ENCODE measurements at places on chromosomes 4 and X.

DNA sequence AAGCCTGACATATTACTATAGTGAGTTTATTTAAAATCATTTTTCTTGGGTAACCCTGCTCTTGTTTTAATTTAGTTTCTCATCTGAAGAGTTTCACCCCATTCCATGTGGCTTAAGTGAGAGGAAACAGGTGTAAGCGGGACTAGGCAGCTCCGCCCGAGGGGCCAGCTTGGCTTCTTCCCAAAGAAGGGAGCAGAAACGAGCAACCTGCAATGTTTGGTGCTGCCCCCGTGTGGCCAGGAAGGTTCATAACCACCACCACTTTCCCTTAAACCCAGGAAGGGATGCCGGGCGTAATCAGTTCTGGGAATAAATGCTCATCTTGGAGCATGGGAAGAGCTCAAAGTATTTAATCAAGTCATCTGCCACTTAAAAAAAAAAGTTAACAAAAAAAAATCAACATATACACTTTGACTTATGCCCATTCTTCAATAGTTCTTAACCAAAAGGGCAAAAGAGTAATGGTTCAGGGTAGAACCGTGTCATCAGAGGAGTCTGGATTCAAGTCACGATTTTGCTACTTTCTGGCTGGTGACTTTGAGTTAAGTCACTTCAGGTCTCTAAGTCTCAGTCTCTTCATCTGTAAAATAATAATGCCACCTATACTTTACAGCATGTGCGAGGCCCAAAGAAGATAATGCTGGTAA lies 147.9 kb downstream of the NSUN7 start:
- DNase-seq: peak; percentile 25

DNA sequence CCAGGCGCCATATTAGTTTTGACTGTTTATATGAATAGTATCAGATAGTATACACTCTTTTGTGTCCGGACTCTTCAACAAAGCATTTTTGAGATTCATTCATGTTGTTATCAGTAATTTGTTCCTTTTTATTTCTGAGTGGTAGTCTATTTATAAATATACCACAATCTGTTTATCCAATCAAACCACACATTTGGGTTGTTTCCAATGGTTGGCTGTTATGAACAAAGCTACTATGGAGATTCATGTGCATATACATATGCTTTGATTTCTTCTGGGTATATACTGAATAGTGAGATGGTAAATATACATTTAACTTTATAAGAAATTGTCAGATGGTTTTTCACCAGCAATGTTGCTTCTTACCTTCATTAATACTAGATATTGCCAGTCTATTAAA lies 36.8 kb upstream of the TAPT1 start:
- no peak for DNase-seq

DNA sequence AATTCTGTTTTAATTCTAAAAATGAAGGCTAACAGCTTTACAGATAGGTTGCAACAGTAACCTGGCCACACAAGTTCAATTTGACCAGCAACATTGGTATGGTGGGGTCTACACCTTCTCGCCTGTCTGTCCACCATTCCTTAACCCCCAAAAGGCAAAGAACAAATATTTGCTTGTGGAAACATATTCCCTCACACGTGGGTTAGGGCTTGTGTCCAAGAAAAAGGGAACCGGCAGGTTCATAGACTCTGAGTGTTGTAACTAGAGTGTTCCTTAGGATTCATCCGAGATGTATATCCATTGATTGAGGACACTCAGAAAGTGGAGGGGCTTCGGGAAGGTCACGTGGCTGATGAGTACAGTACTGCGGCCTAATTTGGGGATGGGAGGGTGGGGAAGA lies 54.1 kb downstream of the C4orf51 start:
- no peak for DNase-seq

DNA sequence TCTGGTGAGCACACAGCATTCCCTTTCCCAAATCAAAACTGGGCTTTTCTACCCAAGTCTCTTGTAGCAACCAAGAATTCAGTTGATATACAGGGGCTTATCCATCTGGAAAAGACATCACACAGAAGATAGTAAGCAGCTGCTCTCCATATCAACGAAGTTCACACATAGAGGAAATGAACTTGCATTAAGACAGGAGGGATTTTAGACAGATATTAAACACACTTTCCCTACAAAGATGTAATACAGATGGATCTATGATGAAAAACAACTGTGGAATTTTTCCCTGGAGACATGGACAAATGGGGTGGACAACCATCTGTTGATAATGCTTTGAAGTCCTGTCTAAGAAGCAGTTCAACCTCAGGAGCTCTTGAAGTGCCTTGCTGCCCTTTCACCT lies 9.8 kb upstream of the PDE5A start:
- no peak for DNase-seq

- DNase-seq: no peak
Measured at GRCh38 chr4:139834981-139835391, 169.4 kb downstream of the MGST2 start.

DNA sequence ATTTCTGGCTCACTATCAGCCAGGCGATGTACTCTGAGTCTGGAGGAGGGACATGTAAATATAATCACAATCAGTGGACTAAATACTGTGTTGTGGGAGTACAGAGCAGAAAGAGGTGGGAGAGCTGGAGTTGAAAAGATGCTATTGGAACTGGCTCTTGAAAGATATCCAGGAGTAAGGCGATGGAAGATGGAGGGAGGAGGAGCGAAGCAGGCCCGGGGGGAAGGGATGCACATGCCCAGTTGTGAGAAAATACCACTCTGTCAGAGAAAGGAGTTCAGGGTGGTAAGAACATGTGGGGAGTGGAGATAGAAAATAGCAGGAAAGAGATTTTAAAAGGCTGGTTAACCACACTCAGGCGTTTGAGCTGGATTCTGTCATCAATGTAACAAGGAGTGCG lies 216.9 kb upstream of the ETNPPL start:
- DNase-seq: no peak

GRCh38 chr4:174865418-174865985 lies 36.5 kb upstream of the GLRA3 start:
- DNase-seq: no peak

DNA sequence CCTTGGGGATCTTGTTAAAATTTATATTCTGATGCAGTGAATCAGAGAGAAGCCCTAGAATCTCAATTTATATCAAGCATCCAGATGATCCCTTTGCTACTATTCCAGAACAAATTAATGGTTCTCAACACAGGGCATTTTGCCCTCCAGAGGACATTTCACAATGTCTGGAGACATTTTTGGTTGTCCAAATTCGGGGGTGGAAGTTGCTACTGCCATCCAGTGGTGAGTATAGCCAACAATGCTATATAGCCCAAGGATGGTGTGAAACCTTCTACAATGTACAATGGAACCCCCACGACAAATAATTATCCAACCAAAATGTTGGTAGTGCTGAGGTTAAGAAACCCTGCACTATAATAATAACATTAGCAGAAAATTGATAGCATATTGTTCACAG lies 2440.0 kb downstream of the PCDH7 start:
- DNase-seq: no peak

DNA sequence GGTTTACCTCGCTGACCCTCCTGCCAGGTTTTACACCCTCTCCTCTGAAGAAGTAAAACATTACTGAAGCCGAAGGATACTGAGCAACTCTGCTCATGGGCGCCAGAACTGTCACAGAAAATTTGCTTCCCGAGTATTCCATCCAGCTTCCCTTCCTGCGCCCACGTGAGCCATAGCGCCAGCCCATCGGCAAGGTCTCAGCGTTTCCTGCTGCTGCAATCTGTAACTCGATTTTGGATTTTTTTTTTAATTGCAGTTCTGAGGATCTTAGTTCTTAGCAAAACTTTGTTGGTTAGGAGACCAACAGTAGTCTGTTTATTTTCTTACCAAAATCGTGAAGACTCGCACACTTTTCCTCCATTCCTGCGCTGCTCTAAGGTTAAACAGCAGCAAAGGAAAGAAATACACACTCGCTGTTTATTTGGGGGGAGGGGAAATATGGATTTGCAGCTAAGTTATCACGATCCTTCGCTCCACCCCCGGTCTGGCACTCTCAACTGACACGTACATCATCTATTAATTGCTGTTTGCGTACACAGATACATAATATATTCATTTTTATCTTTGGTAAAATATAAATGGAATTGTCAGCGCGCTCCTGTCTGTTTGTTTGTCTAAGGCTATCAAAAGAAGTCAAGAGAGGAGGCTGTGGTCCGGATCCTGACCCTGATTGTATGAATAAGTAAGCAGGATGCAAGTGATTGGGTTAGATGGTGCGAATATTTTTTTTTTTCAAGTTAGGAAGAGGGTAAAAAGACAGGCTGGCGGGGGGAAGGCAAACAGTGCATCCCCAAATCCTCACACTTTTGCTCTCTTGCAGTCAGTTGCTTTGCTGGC lies at the start of gene TLL1:
TLL1 (plus strand) TSS at position 777 of the 837 bp plus-strand sequence. CDS start 668 bp downstream, outside the sequence.
- DNase-seq: no peak

DNA sequence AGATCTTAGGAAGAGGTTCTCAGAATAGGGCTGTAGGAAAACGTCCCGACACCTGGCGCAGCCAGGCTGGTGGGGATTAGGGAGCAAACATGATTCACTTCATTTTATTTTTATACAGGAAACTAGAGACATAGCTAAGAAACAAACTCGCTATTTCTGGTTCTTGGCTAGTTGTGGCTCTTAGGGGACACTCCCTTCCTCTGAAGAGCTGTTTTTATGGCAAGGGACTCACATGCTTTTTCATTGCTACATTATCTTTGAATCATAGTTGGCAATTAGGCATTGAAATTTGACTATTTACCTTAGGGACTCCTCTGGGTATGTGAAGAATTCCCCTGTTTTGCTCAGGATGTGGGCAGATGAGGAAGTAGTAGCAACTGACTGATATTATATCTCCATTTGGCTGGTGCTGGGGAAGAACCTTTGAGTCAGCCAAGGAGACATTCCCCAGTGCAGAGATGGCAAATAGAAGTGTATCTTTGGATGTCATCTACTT lies 174.5 kb downstream of the SMIM20 start:
- DNase-seq: no peak

GRCh38 chrX:56232221-56233082 lies at the start of gene KLF8:
Gene KLF8 (plus strand): TSS chrX:56232356. CDS start chrX:56233335, 979 bp downstream.
- no peak for DNase-seq

DNA sequence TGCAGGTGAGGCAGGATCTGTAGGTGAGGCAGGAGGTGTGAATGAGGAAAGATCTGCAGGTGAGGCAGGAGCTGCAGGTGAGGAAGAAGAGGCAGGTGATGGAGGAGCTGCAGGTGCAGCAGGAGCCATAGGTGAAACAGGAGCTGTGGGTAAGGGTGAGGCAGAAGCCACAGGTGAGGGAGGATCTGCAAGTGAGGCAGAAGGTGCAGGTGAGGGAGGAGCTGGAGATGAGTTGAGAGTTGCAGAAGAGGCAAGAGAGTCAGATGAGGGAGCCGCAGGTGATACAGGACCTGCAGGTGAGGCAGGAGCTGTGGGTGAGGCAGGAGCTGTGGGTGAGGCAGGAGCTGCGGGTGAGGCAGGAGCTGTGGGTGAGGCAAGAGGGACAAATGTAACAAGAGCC lies 27.1 kb upstream of the PNMA3 start:
- DNase-seq: no peak

- peak; percentile 59 for DNase-seq
Measured at GRCh38 chrX:10189317-10190268, 32.8 kb downstream of the CLCN4 start.

DNA sequence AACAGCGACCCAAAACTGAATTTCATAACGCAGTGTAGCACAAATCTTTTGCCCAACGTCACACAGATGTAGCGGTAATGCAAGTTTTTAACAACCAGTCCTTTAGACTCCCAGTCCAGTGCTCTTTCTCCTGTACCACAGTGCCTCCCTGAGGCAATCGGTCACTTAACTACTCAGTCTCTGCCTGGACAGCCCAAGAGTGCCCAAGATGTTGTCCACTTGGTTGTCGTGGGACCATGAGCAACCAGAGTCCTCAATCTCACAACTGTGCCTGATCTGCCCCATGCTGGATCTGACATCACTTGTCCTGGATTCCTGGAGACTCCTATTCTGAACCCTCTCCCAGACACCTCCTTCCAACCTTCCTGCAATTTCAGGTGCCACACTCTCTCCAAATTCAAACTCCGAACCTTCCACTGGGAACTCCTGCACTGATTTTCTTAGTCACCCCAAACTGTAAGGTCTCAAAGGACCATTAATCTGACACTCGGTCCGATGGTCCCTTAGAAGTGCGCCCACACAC lies 702 bp downstream of the MMGT1 start:
- no peak for DNase-seq

GRCh38 chr4:14783011-14783877 lies 219.0 kb upstream of the CPEB2 start:
- no peak for DNase-seq

DNA sequence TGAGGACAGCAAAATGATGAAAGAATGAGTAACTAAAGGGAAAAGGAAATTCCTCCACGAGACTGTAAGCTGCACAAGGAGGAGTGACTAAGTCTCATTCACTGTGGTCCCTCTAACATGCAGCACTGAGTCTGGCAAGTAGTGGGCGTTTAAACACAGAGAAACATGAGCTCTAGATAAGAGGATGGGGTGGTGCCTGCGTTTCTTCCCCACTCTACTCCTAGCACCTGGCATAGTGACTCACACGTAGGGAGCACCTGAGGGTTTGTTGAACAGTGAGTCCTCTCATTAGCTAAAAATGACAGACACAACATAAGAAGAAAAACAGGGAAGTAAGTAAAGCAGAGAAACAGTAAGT lies 105.8 kb upstream of the CBR4 start:
- DNase-seq: peak; percentile 50

DNA sequence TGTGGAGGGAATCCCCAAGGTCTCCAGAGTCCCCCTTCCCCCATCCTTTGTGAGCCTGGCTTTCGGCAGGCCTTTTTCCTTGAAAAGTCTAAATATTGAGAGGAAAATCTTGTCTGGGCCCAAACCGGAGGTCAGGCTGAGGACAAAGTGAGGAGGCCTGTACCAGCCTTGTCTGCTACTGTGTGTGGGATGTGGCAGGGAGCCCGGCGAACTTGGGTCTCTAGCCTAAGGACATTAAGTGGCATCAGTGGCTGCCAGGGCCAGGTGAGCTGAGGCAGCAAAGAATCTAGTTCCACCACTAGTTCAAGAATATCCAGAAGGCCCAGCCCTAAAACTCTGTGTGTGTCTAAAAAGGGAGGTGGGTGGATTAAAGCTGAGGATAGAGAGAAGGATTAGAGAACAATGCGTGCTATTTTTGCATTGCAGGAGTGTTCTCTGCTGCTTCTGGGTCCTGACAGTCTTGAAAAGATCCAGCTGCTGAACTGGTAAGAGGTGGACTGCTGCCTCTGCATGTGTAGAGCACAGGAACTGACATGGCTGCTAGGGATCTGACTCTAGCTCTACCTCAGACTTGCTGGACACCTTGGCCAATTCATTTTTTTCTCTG lies 1.2 kb upstream of the AMER1 start:
- DNase-seq: no peak

Measured in NCI-H2107 (cell line).